ENCODE measurements at places on chromosomes 12 and 14.
A peak's percentile ranks its signal among the peaks of the same experiment; 100 is the strongest.

DNA sequence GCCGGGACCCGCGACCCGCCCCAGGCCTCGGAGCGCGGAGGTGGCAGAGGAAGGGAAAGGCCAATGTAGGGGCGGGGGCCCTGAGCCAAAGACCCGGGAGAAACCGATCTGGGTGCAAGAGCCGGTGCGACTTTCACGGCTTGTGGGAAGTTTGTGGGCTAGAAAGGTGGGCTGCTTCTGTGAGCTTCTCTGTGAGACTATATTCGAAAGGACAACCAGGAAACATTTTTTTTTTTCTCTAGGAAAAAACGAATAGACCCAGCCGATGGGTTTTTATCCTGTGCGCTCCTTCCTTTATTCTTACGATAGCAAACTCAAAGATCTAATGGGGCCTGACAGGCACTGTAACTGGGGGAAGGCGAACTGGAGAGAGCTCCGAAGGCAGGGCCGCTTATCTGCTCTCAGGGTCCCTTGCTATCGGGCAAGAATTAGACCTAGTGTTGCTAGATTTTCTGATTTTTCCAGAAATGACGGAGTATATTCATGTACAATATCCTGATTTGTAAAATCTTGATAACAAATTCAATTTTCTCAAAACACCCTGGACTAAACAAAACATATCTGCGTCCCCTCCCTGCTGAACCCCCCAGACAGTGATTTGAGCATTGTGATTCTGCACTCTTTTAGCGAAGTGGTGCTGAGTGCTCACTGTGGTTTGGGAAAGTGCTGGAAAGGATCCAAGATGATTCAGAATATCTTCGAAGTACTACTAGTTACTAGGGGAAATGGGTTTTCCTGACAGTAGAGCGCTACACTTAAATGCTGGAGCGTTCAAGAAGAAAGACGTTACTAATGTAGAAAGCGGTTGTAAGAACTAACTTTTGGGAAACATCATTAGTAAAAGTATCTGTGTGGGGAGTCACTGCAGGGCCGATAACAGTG is 563 bp upstream of the STXBP6 start:
- DNase-seq: no peak

GRCh38 chr12:83664650-83665049 is 977.9 kb downstream of the TMTC2 start:
- DNase-seq: peak; percentile 40

DNA sequence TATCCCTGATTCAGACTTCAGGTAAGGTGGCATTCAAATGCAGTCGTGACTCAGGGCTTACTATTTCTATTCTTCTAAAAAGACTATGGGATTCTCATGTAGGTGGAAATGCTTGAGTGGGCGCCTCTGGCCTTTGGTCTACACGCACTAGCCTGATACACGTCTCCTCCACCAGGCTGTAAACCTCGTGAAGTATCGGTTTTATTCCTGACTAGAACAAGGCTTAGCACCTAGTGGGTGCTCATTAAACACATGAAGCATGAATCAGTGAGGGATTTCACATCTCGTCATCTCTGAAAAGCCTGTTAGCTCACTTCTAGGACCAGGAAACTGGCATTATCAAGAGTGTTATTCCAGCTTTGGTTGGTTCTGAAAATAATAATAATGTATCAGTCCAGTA is 17.7 kb upstream of the HNF1A start:
- DNase-seq: no peak

GRCh38 chr12:100668945-100669536 is 95.6 kb downstream of the GAS2L3 start:
- DNase-seq: peak; percentile 86

- no peak for DNase-seq
Measured at GRCh38 chr14:100067971-100068959, 3.0 kb downstream of the EVL start.

DNA sequence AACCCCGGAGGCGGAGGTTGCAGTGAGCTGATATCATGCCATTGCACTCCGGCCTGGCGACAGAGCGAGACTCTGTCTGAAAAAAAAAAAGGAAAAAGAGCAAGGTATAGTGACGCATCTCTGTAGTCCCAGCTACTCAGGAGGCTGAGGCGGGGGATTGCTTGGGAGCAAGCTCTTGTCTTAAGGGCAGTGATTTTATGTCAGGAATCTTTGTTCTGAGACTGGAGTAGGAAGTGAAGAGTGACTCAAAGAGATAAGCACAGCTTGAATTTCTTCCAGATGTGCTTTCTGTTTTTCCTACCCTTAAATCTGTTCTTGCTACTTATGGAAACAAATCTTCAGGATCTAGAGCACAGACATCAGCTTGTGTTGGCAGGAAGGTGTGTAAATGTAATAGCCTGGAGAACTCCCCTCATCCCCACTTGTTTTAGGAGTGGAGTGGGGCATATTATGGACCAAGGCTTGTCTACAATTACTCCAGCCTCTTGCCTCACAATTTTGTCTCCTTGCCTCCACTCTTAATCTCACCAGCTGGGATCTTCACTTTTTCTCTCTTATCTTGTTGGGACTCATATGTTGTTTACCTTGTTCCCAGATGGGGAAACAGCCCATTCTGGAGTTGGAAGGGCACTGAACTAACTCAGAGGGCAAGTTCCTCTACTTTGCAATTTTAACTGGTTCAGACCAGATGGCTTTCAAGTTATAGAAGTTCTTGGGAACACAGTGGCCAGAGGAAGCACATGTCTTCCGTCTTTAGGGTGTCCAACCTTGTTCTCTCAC is 7.5 kb downstream of the TMED2 start:
- DNase-seq: no peak

DNA sequence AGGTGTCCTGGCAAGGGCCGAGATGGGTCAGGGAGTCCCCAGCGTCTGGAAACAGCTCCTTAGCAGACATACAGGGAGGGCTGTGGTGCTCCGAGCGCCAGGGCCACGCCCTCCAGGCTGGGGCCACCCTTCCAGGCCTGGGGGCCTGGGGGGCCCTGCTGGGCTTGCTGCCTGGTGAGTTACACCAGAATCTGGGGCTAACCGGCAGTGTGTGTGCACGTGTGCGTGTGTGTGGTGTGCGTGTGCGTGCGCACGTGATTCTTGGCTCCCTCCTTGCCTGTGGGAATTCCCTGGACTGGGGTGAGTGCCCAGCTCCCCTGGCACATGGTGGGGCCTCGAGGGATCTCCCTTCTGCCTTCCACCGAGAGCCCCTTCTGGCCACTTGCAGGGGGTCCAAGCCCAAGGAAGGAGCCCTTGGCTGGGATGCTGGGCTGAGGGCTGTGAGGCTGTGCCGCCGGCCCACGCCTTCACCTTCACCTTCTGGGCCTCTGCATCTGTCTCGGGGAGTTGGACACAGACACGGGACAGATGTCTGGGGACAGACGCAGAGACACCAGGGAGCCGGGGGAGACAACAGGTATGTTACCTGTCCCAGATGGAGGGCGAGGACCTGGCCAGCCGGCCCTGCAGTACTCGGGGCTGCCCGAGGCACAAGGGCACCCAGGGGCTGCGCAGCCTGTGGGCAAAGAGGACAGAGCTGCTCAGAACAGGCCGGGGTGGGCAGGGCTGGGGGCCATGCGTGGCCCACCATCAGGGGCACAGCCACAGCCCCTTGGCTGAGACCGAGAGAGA is 37.2 kb downstream of the BEGAIN start:
- no peak for DNase-seq

DNA sequence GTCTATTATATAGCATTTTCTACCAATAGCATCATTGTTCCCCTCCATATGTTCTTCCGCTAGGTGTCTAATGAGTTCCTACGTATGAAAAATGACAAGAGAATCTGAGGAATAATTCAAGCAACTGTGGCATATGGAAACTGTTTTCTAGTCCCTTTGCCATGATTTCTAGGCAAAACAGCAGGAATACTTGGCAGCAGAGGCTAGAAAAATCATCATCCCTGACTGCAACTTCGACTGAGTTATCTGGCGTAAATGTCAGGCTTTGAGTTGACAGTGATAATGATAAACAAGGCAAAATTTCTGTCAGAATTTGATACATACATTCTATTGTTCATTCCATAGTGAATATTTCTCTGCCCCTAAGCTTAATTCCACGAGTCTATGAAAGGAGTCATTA is 572.8 kb upstream of the USP15 start:
- DNase-seq: no peak

GRCh38 chr14:33184587-33184986 is 245.9 kb downstream of the NPAS3 start:
- DNase-seq: peak; percentile 20

DNA sequence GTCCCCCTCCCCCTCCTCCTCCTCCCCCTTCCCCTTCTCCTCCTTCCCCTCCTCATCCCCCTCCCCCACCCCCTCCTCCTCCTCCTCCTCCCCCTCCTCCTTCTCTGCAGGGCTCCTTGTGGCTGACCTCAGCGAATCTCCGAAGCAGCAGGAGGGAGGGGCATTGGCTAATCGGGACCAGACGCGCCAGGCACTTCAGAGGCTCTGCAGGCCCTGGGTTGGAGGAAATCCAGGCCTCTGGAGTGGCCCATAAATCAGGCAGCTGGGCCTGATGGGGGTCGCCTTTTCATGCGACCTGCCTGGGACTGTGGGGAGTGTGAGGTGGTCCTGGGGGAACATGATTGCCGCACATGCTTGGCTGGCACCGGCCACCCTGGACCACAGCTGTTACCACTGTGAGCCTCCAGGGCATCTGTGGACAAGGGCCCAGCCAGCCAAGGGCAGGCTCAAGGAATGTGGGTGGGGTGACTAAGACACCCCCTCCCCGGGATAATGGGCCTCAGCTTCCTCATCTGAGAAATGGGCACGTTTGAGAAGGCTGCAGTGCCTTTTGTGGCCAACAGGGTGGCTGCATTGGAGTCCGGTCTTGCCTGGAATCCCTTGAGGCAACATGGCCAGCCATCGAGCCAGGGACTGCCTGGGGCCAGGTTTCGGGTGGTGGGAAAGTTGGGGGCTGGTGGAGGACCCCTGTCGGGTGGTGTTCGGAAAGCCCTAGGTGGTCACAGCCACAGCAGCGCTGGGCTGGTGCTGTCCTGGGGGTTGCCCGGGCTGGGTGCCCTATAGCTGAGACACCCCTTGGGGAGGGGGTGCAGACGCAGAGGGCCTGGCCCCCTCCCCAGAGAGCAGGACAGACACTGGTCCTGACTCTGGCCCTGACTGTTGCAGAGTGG is 12.0 kb downstream of the KIF26A start:
- peak; percentile 94 for DNase-seq

DNA sequence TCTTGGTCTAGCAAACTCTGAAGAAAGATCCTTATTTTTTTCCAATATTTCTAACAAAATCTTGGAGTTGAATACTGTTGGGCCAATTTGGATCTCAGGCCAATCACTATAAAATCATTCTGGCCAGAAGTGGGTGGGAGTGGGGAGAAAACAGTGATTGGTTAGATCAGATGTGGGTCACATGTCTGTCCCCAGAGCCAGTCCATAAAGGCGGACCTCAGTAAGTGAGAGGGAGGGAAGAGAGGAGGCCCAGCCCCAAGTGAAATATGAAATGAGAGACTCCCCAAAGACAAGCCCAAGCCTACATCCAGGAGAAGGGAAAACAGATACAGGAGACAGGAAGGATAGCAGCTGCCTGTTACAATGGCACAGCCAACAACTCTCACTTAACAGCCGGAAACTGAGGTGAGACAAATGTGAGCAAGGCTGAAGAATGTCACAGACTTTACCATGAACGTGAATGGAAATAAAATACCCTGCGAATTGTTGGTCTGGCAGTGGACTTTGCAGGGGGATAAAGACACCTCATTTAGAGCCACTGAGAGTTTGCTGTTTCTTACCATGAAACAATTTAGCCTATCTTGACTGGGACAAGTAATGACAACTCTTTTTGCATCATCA is 144.7 kb downstream of the HMGA2 start:
- no peak for DNase-seq

- no peak for DNase-seq
Measured at GRCh38 chr14:77198561-77198960, 17.0 kb downstream of the TMEM63C start.

DNA sequence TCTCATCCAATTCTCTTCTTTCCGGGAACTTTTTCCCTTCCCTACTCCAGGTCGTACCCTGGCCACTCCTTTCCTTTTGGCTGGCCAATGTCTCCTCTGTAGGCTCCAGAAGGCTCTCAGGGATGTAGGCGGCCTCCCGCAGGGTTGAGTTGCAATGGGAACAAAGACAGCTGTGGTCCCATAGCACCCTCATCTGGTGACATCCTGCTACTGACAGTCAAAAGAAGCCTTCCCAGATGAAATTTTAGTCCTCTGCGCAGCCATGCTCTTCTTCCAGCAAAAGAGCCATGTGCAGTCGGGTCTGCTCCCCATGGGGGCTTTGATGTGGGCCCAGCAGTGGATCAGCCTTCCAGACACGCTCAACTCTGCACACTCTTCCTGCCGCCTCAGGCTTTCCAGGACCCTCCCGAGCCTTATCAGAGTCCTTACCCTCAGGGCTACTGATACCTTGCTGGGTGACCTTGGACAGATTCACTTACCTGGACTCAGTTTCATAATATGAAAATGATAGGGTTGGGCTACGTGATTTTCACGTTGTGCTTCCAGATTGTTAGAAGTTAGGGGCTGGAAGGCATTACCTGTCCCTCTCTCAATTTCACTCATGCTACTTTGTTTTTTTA is 5.5 kb upstream of the CELA1 start:
- peak; percentile 75 for DNase-seq

- no peak for DNase-seq
Measured at GRCh38 chr14:23932639-23933038, 20.9 kb upstream of the DHRS4 start.

GRCh38 chr12:79688376-79689060 is 2.2 kb downstream of the PAWR start:
- DNase-seq: no peak

DNA sequence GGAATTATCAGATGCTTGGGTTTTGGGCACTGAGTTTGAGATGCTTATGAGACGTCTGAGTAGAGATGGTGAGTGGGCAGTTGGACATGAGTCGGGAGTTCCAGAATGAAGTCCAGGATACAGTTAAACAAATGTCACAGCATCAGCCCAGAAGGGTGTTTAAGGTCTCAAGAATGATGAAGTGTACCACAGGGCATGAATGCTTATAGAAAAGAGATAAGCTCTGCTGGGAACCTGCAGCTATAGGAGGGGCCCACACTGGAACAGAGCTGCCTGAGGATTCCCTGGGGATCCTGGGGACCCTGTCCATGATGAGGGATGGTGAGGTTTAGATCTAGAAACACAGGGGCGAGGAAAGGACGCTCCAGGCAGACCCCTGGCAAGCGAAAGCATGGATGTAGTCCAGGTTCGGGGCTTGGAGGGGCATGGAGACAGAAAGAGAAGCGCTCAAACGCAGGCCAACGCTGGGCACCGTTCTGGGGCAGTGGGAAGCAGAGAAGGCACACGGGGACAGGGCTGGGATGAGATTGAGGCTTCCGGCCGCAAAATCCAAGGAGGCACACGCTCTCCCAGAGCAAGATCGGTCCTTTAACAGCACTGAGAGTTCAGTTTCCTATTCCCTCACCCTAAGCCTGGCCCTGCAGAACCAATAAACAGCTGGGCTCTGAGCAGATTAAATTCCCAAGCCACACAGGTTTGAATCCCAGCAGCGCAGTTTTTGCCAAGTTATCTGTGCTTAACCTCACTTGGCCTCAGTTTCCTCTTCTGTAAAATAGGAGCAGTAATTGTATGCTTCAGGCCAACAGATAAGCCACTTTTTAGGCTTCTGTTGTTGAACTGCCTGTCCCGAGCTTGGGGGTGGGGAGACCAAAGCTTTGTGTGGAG is 52.9 kb downstream of the EID3 start:
- DNase-seq: no peak
